ENCODE measurements at places on chromosomes 5 and 9.

DNA sequence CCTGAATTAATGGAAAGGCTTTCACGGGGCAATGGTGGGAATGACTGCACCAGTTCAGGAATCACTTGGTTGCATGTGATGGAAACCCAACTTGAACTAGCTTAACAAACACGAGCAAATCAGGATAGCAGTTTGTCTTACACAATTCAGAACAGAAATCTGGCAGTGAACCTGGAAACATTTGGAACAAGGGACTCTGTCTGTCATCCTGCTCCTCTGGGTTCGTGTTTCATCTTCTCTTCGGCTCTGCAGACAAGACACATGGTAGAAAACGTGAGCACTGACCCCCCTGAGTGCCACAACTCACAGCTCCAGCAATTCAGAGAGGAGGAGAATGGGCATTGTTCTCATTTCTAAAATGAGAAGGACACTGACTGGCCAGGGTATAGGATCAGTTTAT is 218.1 kb upstream of the NREP start:
- no peak for DNase-seq

- DNase-seq = no peak
Measured at GRCh38 chr5:154334406-154335064, 111.3 kb upstream of the SAP30L start.

GRCh38 chr9:95207403-95207802 is 110.1 kb downstream of the FANCC start:
- DNase-seq = no peak

DNA sequence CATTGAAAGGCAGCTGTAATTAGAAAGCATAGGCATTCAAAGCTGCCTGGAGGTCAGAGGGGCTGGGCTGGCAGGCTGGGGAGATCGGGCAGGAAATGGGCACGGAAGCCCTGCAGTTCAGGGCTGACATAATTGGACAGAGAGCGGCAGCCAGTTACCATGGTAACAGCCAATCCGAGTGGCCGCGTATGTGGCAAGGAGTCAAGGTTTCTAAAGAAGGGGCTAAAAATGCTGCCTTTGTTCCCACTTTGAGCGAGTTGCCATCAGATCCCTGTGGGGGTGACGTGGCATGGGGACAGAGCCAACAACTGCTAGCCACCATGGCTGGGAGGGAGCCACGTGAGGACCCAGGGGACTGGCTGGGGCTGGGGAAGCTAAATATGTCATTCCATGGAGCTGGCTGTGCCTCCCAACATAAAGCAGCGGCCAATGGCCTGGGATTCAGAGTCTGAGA is 44.7 kb upstream of the NDFIP1 start:
- peak; percentile 57 for DNase-seq

Data from activated CD4-positive, alpha-beta T cell treated with anti-CD3 and anti-CD28 coated beads, Interleukin-10, Interleukin-2, amounts not matched to agents 100 ng/mL and 50 ng/mL, durations not matched to agents 16 hours and 8 hours (primary cell).